Epithelial cell of esophagus (primary cell): ENCODE measurements at places on chromosomes 1 and 21.

GRCh38 chr1:16605213-16605525 is 8.2 kb downstream of the NBPF1 start:
- no peak for DNase-seq

DNA sequence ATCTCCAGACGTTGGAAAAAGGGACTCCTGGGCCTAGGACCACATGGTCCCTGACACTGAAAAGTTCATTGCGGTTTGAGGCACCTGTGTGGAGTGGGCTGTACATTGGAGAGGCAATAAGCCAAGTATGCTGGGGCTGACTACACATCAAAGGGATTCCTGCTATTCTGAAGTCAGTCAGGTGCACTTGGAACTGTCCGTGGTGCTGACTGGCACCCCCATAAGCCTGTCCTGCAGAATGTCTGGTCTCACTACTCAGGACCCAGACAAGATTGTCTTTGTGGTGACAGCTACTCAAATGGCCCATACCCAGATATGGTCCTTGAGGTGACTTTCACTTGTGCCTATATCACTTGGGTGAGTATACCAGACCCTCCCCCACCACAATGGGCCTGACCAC is 150.6 kb downstream of the RWDD3 start:
- peak; percentile 56 for DNase-seq

DNA sequence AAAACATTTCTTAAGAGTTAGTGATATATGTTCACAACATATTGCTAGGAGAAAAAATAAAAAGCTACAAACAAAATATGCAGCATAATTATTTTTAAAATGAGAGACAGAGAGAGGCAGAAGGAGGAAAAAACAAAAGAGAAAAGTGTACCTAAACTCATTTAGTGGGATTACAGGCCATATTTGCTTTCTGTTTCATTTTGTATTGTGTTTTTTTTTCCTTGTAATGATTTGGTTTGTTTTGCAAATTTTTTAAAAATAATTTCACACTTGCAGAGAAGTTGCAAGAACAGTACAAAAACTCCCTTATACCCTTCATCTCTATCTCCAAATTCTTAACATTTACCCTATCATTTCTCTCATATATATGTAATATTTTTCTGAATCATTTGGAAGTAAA is 65.0 kb downstream of the LBR start:
- no peak for DNase-seq

- DNase-seq = peak; percentile 81
Observed at GRCh38 chr1:98051065-98051675, 130.3 kb upstream of the DPYD start.

- peak; percentile 32 for DNase-seq
Observed at GRCh38 chr1:85656948-85657347, 51.3 kb downstream of the ZNHIT6 start.
